ENCODE measurements at places on chromosomes 12 and 14.
A peak's percentile ranks its signal among the peaks of the same experiment; 100 is the strongest.

DNA sequence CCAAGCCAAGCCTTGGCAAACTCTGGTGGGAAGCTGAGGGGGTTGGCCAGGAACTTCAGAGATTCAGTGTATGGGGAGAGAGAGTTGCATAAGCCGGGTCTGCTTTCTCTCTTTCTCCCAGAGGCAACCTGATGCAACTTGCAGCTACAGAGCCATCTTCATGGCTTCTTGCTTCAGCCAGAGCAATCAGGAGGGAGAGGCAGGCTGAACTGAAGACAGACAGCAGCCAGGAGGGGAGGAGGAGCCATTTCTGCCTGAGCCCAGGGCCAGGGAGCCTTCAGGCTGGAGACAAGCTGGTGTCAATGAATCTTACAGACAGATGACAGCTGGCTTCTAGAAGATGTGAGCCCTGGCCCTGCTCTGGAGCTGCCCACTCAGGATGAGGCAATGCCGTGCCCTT lies 18.7 kb downstream of the NPC2 start:
- DNase-seq, result no peak

DNA sequence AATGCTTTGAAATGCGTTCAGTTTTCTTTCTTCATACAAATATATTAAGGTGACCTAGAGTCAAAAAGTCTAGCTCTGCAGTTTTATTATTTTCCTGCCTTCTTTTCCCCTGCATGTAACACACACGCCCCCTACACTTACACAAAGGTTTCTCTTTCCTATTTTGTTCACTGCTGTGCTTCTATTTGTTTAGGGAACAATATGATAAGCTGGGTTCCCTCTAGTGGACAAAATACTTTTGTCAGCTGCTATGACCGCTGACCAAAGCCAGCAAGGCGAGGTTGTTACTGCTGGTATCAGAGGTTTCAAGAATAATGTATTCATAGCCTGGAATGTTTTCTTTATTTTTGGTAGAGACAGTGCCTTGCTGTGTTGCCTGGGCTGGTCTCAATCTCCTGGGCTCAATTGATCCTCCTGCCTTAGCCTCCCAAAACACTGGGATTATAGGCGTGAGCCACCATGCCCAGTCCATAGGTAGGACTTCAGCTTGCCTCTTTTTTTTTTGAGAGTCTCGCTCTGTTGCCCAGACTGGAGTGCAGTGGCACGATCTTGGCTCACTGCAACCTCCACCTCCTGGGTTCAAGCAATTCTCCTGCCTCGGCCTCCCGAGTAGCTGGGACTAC lies 33.4 kb downstream of the FNTB start:
- DNase-seq, result peak; percentile 45

GRCh38 chr12:46222636-46223035 lies 46.2 kb downstream of the SLC38A1 start:
- no peak for DNase-seq

DNA sequence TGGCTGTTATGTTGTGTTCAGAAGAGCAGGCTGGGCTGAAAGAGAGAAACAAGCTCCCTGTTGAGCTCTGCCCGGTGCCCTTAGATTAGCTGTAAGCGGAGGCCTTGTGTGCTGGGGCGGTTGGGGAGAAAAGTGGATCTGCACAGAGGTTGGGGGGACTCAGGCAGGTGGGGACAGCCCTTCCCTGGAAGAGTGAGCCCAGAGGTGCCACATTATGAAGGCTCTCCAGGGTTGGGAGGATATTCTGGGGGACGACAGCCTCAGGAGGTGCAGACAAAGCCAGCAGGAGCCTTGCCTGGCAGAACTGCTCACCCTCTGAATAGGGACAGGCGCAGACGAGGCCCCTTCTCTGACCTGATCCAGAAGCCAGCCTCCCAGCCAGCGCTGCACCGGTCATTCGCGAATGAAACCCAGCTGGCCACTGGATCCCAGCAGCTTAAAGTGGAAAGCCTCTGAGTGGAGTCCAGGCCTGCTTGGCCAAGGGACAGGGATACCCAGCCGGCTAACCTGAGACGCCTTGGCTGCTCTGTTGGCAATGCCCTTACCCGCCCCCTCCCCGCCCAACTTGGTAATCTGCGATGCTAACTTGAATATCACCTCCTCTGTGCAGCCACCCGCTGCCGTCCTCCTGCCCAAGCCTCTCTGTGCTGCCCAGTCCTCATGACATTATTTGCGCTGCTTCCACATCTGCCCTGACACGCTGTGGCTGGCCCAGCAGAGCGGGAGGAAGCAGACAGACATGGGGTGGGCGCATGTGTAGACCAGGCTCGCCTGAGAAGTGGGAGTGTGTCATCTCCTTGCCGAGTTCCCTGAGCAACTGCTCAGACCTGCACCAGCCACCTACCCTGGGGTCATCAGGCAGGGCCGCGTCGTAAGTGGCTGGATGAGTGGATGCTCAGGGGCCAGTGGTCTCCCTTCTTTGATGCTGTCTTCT lies 5.6 kb downstream of the HIP1R start:
- no peak for DNase-seq

DNA sequence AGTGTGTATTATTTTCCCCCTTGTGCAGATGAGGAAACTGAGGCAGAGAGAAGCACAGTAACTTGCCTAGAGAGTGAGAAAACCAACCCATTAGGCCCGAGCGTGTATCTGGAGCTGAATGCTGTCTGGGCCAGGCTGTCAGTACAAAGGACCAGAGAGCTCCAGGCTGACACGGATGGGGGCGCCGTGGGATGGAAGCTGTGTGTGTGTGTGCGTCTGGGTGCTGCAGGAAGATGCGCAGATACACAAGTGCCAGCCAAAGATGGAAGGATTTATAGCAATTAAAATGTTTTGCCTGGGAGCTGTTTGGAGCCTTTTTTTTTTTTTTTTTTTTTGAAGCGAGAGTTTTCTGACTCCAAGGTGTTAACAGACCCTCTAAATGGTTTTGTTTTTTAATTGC lies 53.7 kb upstream of the GPATCH2L start:
- DNase-seq, result no peak

- DNase-seq, result no peak
Observed at GRCh38 chr12:1583421-1584078, 10.8 kb downstream of the FBXL14 start.

DNA sequence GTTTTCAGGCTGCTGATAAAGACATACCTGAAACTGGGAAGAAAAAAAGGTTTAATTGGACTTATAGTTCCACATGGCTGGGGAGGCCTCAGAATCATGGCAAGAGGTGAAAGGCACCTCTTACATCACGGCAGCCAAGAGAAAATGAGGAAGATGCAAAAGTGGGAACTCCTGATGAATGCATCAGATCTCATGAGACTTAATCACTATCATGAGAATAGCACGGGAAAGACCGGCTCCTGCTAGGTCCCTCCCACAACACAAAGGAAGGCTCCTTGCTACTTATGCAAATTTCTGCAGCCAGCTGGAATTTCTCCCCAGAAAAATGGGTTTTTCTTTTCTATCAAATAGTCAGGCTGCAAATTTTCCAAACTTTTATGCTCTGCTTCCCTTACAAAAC lies 174.1 kb upstream of the RMST start:
- no peak for DNase-seq

- DNase-seq, result no peak
Observed at GRCh38 chr12:82862069-82862841, 175.5 kb downstream of the TMTC2 start.

GRCh38 chr12:49952391-49953055 lies 2.0 kb downstream of the AQP2 start:
- no peak for DNase-seq

GRCh38 chr12:92993259-92993658 lies 64.2 kb upstream of the EEA1 start:
- no peak for DNase-seq

- DNase-seq, result no peak
Observed at GRCh38 chr12:117523971-117524370, 162.5 kb upstream of the NOS1 start.

DNA sequence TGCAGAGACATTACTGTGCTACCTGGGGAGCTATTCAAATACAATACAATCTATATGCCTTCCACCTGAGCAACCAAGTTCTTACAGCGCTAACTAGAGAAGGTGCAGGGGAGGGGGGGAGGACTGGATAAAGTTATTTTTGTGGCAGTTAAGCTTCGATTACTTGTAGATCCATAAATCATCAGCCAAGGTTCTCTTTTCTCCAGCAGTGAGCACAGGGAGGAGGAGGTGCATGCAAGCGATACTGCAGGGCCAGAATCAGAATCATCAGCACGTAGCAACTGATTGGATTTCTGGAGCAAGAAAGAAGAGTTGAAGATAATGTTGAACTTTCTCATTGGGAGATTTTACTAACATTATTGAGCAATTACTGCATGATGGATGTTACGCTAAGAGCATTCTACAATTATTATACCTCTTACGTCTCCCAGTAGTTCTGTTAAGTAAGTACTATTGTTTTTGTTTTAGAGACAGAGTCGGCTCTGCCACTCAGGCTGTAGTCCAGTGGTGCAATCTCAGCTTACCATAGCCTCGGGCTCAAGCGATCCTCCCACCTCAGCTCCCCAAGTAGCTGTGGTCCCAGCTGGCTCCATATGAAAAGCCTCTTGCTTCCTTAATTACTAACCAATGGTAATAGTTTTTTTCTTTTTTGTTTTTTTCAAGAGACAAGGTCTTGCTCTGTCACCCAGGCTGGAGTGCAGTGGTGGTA lies 74.6 kb upstream of the EEA1 start:
- DNase-seq, result no peak

DNA sequence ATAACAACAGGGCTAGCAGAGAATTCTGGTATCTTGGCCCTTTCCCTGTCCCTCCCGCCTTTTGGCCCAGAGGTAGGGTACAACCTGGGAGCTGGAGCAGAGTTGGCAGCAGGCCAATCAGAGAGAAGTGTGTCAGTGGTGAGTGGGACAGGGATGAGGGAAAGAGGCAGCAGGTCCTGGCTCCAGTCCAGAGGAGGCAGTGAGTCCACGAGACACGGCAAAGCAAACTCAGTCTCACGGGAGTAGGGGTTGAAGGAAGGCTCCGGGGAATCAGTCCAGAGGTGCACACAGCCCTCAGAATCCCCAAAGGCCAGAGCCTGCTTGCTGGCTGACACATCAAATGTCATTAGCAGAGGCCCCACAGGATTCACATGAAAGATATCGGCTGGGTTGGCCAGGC lies 7.3 kb downstream of the PAN2 start:
- no peak for DNase-seq

DNA sequence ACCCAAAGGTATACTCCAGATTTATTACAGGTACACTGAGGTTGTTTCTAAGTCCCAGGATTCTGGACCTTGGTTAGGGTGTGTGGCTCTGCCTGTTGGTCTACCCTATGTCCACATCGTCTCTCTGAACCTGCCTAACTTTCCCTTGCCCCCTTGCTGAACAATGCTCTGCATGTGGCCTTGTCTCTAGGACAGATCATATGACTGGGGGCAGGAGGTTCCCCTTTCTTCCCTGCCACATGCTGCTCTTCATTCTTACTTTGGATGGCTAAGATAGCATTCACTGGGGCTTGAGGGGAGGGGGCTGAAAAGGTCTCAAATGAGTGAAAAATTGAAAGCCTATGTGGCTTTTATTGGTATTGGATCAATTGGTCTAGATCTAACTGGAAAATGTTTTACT lies 49.2 kb downstream of the MBIP start:
- DNase-seq, result no peak

DNA sequence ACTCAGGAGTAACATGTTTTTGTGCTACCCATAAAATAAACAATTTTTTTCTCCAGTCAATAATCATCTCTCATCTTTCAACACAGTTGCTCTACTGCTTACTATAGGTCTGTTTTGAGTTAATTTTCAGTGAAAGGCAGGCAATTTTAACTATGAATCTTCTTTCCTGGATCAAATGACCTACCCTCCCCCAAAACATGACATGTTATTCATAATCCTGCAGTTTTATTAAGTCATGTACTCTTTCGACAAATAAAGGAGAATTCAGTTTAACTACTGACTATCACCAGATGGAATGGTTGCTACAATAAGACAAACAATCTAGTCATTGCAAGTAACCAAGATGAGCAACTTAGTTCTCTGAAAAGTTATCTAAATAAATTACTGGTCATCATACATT lies 106.0 kb upstream of the FAR2 start:
- no peak for DNase-seq

DNA sequence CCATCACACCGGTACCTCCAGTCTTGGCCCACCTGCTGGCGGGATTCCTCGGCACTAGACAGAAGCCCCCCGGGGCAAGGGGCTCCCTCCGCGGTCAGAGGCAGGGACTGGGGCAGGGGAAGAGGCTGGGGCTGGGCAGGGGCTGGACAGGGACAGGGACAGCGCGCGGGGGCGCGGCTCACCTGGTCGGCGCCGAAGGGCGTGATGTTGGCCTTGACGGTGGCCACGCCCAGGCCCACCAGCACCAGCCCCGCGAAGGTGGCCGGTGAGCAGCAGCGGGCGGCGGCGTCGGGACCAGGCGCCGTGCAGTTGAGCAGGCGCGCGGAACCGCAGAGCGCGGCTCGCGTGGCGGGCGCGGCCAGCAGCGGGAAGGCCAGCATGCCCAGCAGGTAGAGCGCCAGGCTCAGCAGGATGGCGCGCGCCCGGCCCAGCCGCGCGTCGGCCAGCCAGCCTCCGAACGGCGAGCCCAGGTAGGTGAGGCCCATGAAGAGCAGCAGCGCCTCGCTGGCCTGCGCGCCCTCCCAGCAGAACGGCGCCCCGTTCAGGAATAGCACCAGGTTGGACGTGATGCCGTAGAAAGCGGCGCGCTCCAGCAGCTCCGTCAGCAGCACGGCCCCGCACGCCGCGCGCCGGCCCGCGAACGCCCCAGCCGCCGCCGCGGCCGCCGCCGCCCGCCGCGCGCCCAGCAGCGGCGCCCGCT lies 392 bp downstream of the SLC15A4 start:
- no peak for DNase-seq

GRCh38 chr14:24390701-24391468 lies 7.9 kb upstream of the NYNRIN start:
- no peak for DNase-seq

- peak; percentile 75 for DNase-seq
Observed at GRCh38 chr14:68651652-68652432, 141.0 kb downstream of the ZFP36L1 start.

GRCh38 chr12:65858831-65859230 lies 34.5 kb downstream of the HMGA2 start:
- DNase-seq, result no peak

GRCh38 chr12:71594214-71594948 lies 69.3 kb downstream of the ZFC3H1 start:
- DNase-seq, result no peak

GRCh38 chr12:11884706-11885105 lies 186.0 kb upstream of the BCL2L14 start:
- DNase-seq, result no peak

- DNase-seq, result no peak
Observed at GRCh38 chr12:5884866-5885265, 60.2 kb downstream of the ANO2 start.

DNA sequence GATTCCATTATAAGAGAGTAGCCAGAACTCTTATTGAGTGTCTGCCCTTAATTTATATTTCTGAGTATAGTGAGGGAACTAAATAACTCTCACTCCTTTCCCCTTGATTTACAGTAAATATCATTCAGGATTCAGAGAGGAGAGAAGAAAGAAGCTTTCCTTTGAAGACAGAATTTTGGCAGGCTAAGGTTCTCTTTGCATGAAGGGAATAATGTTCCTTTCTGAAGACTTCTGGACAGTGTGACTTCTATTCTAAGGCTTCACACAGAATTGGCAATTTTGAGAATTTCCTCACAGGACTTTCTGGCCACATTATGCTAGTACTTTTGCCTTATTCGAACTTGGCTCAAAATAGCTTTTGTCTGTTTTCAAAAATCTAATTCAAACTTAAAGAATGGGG lies 352.2 kb upstream of the FBXO33 start:
- no peak for DNase-seq

All from retinal pigment epithelial cell (primary cell).